Renal pelvis (tissue), 12 donors: ENCODE measurements at places on chromosomes 1 and 21. TPM values are rescaled to one million over a fixed set of nuclear protein-coding genes. Genes with fewer than 3 reads are reported as not detected.

Gene FUCA1
- 35.3 TPM for polyA plus RNA-seq

Gene SPRR1B
- not detected for polyA plus RNA-seq

Gene TNFRSF18
- polyA plus RNA-seq, result 1.2 TPM

Gene PCP4
- polyA plus RNA-seq, result 10.2 TPM

Gene IVL
- polyA plus RNA-seq, result 0.36 TPM

Gene C1orf94
- not detected for polyA plus RNA-seq

Gene GSTM5
- polyA plus RNA-seq, result 36.5 TPM

Gene DISC1
- 5.5 TPM for polyA plus RNA-seq

Gene ALX3
- not detected for polyA plus RNA-seq

Gene KLF17
- polyA plus RNA-seq, result not detected

Gene TSPEAR
- polyA plus RNA-seq, result 0.95 TPM
